Esophagus squamous epithelium (tissue), 5 donors: ENCODE measurements at places on chromosomes 7 and 10.

GRCh38 chr10:28291881-28292297, 11.0 kb downstream of the MPP7 start:
- DNase-seq, result no peak

GRCh38 chr10:55141892-55142291, 340.9 kb upstream of the PCDH15 start:
- no peak for DNase-seq

DNA sequence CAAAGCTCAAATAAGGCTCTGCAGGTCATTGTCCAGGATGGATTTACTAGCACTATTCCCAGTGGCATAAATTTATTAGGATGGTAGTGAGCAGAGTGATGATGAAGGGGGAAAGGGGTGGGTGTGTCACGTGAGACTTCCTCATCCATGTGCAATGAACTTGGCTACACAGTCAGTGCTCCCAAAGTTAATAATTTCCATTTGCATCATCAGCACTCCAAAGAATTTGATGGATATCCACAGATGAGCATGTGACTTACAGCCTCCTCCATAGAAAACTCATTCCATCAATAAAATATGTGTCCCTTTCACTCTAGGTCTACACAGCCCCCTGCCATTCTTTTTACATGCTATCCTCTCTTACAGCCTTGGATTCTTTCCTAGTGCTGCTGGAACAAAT, 142.6 kb upstream of the PLPP4 start:
- no peak for DNase-seq

DNA sequence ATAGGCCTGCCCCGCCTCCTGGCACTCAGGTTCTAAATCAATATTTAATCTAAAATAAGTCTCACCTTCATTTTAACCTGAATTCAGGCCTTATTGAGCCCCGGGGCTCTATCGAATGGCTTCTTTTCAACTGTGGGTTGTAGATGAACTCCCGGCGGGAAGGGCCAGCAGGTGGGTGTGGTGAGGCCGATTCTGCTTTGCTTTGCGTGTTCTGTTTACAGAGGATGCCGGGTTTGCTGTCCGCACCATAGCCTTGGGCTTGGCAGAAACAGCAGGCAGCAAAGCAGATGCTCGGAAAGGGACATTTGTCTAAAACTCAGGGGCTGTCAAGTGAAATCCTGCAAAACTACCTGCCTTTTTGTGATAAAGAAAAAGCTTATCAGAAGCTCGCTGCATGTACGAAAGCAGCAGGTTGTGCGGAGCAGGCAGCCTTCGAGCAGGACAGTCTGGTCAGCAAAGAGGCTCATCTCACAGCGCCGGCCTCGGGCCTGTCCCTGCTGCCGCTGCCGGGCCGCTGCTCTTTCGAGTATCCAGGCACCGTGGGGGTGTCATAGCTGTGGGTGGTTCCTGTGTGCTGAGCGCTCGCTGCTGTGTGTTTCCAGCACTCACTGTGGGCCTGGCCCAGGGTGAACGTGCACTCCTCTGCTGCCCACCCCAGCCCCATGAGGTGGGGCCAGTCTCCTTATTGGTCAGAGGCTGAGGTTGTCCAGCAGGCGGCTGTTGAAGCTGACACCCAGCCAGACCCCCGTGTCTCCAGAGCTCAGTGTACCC, 434.8 kb upstream of the FOXK1 start:
- DNase-seq, result no peak

DNA sequence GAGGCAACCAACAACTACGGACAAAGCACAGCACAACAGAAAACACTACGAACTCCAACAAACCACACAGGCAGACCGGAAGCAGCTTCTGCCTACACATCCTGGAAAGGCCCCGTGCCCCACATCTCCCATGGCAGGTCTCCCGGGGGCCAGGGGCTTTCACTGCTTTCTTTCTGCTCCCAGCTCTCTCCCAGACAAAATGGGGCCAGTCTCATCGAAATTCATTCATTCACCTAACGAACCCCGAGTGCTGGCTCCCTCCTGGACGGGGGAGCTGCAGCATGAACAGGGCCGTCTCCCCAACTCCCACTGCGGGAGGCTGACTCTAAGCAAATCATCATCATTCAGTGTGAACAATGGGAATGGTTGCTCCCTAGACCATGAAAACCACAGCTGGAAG, 47.6 kb upstream of the NANOS1 start:
- DNase-seq, result no peak

- no peak for DNase-seq
Observed at GRCh38 chr10:89604200-89604599, 40.8 kb downstream of the PANK1 start.

DNA sequence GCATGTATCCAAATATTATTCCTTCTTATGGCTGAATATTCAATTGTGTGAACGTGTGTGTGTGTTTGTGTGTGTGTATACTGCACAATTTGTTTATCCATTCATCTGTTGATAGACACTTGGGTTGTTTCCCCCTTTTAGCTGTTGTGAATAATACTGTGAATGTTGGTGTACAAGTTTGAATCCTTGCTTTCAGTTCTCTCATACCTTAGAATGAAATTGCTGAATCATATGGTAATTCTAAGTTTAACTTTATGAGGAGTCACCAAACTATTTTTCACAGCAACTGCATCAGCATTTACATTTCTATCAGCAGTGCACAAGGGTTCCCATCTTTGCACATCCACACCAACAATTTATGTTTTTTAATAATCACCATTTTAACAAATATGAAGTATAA, 86.9 kb upstream of the GATAD1 start:
- DNase-seq, result no peak

GRCh38 chr10:113735913-113736312, 15.6 kb upstream of the PLEKHS1 start:
- no peak for DNase-seq

- no peak for DNase-seq
Observed at GRCh38 chr10:124650820-124651401, 93.3 kb downstream of the FAM53B start.

GRCh38 chr10:62738916-62739315, 65.6 kb upstream of the ADO start:
- no peak for DNase-seq

GRCh38 chr7:114956702-114957101, 34.8 kb downstream of the MDFIC start:
- DNase-seq, result no peak

- no peak for DNase-seq
Observed at GRCh38 chr7:99095698-99096097, 48.2 kb downstream of the SMURF1 start.

GRCh38 chr7:47693216-47693615, 111.3 kb upstream of the TNS3 start:
- DNase-seq, result no peak

- no peak for DNase-seq
Observed at GRCh38 chr7:137978464-137979237, 23.2 kb downstream of the CREB3L2 start.

DNA sequence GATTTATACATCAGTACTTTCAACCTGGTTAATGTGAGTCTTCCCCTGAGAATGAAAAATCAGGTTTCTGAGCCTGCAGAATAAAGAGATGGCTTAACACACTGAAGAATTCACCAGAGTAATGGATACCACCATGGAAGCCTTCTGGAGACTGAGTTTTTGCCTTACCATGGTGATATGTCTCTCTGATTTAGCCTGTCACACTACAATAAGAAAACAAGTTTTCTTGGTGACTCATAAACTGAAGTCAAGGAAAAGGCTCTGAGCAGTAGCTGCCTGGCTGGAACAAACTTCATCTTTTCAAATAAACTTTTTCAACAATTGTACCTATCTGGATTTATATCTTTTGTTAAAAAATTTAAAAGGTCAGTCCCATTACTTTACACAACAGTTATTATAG, 229.0 kb downstream of the PRPF18 start:
- DNase-seq, result no peak

GRCh38 chr10:78944723-78945312, 123.9 kb upstream of the ZMIZ1 start:
- DNase-seq, result no peak

GRCh38 chr7:15783987-15784693, 97.7 kb upstream of the MEOX2 start:
- DNase-seq, result no peak

DNA sequence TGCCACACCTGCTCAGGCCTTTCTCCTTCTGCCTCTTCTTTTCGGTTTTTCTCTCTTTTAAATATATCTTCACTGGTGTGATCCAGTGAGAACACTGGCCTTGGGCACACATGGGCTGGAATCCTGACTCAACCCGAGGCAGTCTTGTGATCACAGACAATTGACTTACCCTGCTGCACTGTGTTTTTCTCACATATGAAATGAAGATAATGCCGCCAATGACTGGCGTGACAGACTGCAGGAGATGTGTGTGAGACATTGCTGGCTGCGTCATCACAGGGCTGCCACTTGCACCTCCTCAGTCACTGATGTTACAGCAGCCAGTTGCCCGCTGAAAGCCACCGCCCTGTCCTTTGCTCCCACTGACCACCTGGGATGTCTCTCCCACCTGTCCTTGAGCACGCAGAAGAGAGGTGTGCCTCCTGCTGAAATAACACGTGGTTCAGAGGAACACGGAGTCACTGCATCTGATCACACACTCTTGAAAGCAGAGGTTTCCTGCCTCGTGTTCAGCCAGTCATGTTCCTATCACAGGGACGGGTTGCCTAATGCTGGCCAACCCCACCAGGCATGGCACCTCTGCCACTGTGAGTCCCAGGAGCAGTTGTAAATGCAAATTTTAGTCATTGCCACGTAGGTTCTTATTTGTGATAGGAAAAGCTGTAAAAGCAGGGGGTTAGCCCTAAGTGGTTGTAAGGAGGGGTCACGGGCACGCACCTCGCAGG, 124.6 kb upstream of the LANCL2 start:
- DNase-seq, result no peak

DNA sequence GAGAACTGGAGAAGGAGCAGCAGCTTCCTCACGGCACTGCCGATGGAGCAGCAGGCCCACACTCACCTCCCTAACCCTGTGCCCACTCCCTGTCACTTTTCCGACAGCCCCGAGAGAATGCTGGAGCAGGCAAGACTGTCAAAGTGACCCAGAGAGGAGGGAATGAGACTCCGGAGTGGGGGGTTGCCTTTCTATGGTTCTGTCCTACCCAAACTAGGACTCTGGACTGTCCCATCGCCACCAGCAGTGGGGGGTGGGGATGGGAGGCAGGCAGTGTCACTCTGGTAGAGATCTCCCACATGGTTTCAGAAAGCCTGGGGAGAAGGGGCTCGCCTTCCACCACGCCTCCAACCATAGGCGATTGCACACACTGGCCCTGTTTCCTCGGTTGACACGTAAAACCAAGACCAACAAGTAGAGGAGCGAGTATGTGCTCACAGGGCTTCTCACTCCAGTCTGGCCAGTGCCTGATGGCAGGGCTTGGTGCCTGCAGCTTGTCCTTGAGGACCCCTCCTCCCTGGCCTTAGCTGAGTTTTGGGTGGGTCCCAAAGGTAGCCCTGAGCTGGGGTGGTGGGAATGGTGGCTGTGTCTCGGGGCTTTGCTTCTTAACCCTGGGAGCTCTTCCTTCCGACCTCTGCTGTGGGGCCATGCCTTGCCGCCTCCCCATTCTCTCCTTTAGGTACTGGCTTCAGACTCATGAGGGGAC, 148.5 kb downstream of the PTPN20 start:
- DNase-seq, result no peak

GRCh38 chr10:21490711-21491105, 34.8 kb downstream of the SKIDA1 start:
- no peak for DNase-seq

- no peak for DNase-seq
Observed at GRCh38 chr7:45599851-45600706, 25.9 kb downstream of the ADCY1 start.

GRCh38 chr10:89280508-89280907, 21.3 kb upstream of the IFIT2 start:
- no peak for DNase-seq

- no peak for DNase-seq
Observed at GRCh38 chr7:32244806-32245345, 174.7 kb upstream of the PDE1C start.

DNA sequence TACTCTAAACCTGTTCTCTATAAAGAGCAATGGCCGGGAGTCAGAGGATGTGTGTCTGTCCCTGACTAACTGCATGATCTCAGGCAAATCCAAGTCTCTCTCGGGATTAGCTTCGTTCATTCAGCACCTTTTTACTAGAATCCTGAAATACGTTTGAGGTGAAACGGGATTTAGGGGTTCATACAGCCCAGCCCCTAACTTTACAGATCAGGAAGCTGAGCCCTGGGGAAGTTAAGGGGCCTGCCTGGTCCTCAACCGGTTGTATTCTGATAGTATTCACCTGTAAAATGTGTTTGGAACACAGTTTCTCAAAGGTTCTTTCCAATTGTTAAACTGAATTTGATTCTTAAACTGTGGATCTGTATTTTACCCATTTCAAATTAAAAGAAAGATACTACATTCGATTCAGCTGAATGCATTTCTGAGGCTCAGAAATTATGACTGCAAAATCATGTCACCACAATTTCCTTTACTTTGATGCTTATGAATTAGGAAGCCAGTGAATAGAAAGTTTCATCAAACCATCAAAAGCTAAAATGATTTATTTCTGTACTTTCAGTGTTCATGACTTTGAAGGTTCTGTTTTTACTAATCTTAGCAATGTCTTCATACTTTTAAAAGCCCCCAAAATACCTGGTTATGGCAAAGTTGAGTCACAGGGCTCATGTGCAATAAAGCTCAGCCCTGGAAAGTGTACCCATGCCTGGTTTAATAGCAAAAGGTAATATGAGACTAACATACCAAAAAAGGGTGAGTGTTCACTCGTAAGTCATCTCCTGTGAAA, 28.9 kb upstream of the EZH2 start:
- no peak for DNase-seq

- DNase-seq, result no peak
Observed at GRCh38 chr7:74134117-74134620, 40.0 kb upstream of the EIF4H start.

GRCh38 chr10:6667679-6668270, 87.7 kb upstream of the PRKCQ start:
- DNase-seq, result no peak

DNA sequence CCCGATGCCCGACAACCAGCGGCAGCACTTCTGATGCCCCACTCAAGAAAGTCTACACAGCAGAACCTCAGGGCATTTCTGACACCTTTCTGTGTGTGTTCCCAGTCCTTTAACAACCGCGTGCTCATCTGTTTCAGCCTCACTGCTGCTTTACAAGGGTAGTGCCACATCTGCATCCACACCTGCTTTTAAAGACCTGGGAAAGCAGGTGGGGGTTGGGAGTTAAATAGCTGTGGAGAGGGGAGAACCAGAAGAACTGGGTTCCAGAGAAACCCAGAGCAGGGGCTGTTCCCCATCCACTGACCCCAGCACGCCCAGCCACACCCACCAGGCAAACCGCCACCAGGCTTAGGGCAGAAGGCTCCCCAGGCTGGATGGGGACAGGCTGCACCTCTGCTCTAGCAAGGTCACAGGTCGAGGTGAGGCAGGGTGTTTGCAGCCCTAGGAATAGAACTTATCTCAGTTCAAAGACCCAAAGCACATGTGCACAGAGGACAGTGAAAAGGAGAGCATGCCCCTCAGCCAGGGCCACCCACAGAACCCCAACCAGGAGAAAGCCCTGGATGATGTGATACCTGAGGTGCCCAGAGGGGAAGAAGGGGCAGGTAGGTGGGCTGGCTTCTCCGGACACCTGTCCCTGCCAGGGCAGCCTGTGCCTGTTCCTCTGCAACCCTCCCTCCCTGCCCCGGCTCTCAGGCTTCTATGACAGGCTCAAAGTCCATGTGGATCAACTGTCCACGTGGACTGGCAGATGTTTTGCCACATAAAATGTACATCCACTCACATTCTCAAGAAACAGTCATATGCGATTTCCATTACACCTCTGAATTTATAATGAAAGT, 51.3 kb downstream of the COBL start:
- no peak for DNase-seq
